ENCODE measurements at places on chromosomes 16 and 17. TPM values are rescaled to one million over a fixed set of nuclear protein-coding genes. Genes with fewer than 3 reads are reported as not detected.

DNA sequence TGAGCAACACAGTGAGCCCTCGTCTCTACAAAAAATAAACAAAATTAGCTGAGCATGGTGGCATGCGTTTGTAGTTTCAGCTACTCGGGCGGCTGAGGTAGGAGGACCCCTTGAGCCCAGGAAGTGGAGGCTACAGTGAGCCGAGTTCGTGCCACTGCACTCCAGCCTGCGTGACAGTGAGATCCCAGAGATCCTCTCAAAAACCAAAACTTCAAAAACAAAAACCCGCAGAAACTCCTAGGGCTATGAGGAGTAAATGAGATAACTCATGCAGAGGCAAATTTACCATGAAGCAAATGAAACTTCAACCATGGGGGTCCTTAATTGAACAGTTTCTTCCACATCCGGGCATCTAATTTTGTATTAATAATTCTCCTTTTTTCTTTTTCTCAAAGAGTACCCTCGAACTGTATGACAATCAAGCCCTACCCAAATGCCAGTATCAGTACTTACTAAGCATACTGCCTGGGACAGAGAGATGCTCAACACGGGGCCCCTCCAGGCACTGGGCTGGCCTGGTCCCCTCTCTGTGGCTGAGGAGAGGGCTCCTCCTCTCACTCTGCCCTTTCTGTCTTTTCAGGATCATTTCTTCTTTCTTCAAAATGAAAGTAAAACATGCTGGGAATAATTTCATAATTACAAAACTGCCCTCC lies 789 bp upstream of the PIPOX start:
- no peak for DNase-seq

GRCh38 chr16:55058576-55058975 lies 127.9 kb downstream of the IRX5 start:
- no peak for DNase-seq

DNA sequence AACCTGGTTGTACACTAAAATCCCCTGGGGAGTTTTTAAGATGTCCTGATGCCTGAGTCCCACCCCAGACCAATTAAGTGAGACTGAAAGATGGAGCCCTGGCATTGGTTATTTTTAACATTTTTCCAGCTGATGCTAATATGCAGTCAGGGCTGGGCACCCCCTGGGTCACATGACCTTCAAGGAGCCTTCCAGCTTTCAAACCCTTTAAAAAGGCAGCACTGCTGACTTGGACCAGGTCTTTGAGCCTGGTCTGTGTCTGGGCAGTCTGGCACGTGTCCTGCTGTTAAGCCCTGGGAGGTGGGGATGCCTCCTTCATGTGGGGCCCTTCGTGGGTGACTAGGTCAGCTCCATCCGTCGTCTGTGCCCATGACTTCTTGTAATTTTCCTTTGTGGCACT lies 202.6 kb downstream of the CCDC182 start:
- no peak for DNase-seq

DNA sequence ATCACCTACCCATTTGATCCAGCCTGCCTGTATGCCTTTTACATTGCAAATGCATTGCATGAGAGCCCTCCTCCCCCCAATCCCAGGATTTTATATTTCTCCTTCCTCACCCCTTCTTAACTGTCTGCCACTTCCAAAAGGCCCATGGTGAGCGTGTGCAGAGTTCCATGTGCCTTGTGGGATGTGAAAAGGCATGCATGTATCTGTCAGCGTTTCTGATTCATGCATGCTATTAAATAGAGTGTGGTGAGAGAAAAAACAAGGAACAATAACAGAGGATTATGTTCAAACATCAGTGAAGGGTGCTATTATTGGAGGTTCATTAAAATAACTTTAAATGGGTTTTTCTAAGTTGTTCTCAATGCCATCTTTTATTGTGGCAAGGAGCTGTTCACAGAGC lies 60.9 kb upstream of the CACNG3 start:
- DNase-seq, result no peak

DNA sequence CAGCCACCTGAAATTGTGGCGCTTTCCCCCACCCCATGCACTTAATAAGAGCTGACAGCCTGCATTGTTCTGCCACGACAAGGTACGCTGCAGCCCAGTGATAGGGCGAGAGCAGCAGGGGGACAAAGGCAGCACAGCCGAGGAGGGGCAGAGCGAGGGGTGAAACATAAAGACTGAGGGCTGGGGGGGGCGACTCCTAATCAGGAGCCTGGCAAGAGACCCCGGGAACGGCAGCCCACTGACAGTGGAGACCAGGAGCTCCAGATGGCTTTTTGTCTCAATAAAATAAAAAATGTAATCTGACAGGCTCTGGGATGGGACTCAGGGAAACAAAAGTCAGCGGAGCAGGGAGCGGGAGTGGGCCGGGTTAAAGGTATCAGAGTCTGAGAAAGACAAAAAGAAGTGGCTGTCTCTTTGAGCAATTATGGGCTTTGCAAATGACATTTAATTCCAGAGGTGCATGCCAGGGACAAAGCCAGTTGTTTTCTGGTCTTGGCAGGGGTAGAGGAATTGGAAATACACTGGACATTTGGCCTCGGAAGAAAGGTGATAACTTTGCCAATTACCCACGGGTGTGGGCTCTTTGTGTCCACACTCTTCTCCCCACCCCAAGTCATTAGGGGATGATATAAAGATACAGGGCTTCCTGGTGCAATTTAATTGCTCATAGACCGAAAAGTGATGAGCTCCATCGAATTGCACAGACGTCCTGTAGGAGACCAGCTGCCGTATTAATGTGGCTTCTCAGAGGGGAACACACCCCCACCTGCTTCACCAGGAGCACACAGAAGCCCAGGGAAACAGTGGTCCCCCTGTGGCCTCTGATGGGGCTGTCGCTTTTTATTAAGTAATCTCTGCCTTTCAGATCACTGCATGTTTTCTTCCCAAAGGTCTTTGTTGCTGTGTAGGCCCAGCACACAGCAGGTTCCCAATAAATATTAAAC lies 17.6 kb upstream of the CCDC182 start:
- no peak for DNase-seq

DNA sequence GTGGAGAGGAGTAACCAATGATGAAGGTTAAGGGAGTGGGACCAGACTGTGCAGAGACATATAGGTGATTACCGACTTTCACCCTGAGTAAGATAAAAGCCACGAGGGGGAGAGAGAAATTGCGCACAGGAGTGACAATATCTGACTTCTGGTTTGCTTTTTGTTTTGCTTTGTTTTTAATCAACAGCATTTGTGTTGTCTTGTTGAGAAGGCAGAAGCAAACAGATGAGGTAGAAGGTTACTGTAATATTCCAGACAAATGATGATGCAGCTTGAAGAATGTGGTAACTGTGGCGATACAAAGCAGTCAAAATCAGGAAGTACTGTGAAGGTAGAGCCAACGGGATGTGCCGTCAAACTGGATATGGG lies 7.5 kb downstream of the PELP1 start:
- no peak for DNase-seq

DNA sequence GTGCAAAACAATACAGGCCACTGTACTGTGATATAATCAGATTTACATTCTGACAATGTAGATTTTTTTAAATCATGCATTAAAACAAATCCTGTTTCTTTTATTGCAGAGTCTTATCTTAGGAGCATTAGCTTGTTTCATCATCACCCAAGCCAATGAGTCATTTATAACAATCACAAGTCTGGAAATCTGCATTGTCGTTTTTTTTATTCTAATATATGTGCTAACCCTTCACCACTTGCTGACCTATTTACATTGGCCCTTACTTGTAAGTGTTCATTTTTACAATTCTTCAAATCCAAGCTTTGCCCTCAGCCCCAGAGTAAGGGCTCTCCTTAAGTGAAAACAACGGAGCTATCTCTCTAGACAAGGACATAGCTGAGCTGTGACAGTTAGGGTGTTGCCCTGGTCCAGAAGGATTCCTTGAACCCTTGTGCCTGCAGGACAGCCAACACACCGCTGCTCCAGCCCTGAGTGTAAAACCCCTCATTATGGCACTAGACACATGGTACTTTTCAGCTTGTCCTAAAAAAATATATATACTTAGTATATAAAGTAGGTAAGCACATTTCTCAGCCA lies 3.7 kb downstream of the CMTM1 start:
- DNase-seq, result no peak

DNA sequence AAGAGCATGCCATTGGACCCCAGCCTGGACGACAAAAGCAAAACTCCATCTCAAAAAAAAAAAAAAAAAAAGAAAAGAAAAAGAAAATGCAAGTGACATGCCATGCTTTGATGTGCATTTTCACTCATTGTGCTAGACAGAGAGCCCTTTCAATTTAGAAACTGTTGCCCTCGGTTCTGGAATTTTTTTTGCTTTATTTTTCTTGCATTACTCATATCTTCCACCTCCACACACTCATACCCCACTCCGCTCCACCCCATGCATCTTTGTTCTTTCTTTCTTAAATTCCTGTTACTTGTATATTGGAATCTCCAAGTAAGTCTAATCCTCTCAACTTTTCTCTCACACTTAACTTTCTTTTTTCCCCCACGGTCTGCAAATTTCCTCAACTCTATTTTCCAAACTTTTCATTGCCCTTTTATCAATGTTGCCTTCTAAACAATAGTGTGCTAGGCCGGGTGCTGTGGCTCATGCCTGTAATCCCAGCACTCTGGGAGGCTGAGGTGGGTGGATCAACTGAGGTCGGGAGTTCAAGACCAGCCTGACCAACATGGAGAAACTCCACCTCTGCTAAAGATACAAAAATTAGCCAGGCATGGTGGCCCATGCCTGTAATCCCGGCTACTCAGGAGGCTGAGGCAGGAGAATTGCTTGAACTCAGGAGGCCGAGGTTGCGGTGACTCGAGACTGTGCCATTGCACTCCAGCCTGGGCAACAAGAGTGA lies 16.8 kb upstream of the SUZ12 start:
- DNase-seq, result no peak

- no peak for DNase-seq
Observed at GRCh38 chr16:27704252-27704651, 154.3 kb downstream of the KATNIP start.

- DNase-seq, result peak; percentile 97
Observed at GRCh38 chr17:78324391-78325075, 35.3 kb downstream of the SOCS3 start.

- DNase-seq, result no peak
Observed at GRCh38 chr17:62882284-62882683, 74.2 kb upstream of the MARCHF10 start.

GRCh38 chr16:253833-254232 lies 19.2 kb downstream of the FAM234A start:
- DNase-seq, result no peak

DNA sequence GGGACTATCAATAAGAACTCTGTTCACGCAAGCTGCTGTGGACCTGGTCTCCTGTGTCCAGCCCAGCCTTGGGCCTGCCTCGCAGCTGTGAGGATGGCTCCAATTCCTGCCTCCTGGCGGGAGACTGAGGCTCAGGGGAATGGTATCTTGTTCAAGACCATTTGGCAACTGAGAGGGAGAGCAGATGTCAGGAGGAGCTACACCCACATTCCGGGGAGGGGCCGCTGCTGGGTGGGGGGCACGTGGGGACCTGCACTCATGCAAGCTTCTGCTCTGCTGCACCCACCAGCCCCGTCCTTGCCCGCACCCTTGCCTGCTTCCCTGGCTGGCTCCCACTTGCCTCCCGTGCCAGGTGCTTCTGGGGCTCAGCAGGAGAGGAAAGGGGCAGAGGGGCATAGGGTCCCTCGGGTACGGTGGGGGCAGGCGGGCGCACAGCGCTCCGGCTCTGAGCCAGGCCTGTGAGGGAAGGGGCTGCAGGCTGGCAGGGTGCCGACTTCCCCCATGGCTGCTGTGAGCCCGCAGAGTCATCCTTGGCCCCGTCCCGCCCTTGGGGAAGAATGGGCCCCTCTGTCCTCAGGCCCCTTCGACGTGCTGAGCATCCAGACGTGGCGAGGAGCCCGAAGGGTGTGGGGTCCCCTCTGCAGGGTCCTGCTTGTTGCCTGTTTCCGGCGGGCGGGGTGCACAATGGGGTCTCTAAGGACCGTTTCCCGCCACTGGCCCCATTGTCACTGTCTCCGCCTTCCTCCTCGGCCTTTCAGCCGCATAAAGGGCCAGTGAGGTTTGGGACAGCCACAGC lies 2.7 kb downstream of the METRN start:
- DNase-seq, result no peak

- DNase-seq, result no peak
Observed at GRCh38 chr17:8072729-8073461, 14.6 kb downstream of the ALOX12B start.

DNA sequence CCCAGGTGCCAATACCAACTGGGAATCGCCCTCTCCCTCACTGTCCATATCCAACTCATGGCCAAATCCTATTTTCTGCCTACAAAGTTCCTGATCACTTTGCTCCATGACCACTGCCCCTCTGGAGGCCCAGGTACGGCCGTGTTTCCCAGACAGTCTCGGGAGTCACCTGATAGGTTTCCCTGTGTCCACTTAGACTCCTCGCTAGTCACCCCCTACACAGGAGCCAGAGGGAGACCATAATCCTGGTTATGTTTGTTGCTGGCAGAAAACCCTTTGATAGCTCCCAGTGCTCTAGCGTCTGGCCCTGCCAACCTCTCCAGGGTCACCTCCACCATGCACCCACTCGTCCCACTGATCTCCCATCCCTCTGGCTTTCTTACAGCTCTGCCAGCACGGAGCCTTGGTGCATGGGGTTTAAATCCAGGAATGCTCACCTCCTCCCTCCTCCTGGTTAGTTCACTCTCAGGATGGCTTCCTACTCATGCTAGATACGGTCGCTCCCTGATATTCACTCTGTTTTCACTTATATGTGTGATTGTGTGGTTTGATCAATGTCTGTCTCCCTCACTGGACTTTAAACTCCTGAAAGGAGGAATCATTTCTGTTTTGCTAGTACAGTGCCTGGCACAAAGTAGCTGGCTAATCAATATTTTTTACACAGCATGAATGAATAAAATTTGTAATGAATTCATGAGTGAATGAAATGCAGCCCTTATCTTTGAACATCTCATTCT lies 7.5 kb upstream of the CALB2 start:
- DNase-seq, result no peak

- peak; percentile 90 for DNase-seq
Observed at GRCh38 chr17:2138761-2139160, 83.9 kb downstream of the HIC1 start.

DNA sequence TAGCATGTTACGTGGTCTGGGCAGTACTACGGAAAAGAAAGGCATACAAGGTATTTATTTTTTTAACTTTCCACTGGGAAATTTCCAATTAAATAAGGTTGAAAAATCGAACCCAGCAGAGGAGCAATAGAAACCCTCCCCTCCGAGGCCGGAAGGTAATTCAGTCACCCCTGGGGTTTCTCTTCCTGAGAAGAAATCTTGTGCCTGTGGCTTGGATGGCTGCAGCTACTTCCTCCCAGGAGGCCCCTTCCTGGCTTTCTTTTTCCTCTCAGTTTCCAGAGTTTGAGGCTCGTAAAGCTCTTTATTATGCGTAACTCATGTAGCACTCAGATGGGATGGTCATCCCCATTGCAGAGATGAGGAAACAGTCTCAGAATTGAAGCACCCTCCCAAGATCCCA lies 140.3 kb downstream of the ASIC2 start:
- DNase-seq, result no peak

GRCh38 chr16:84031556-84031955 lies 11.0 kb downstream of the SLC38A8 start:
- no peak for DNase-seq

The SPNS2 gene
- total RNA-seq, result 5.8 TPM

The NLRC3 gene
- total RNA-seq, result 9.1 TPM

The BAIAP3 gene
- total RNA-seq, result 0.24 TPM

The KRT39 gene
- 2.4 TPM for total RNA-seq

The MEOX1 gene
- total RNA-seq, result 4.6 TPM

The TPSB2 gene
- 1.9 TPM for total RNA-seq

The ZSCAN10 gene
- not detected for total RNA-seq

The SLC35B1 gene
- total RNA-seq, result 53.2 TPM
